ENCODE measurements at places on chromosomes 16 and 17.

- DNase-seq = peak; percentile 94
Observed at GRCh38 chr17:4949321-4950074, 1.2 kb upstream of the PFN1 start.

- no peak for DNase-seq
Observed at GRCh38 chr16:89136931-89137330, 34.6 kb upstream of the CDH15 start.

GRCh38 chr16:78515421-78515820 is 416.0 kb downstream of the WWOX start:
- DNase-seq = no peak

- no peak for DNase-seq
Observed at GRCh38 chr17:74843352-74843627, 16.4 kb downstream of the GRIN2C start.

GRCh38 chr17:28057731-28058246 is 15.3 kb downstream of the NLK start:
- DNase-seq = no peak

DNA sequence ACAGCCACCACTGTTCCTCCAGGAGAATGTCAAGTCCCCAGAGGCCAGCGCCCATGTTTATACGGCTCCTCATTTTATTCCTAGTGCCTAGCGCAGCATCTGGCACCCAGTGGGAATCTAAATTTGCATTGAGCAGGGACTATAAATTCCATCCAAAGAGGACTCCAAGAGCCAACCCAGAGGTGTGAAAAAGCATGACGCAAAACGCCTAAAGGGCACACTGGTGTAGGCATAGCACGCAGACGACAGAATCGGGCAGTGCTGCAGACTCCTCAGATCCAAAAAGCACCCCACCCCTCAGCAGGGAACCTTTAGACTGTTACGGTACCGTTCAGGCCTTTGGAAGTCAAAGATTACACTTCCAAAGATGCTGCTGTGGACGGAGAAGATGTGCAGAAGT is 19.5 kb downstream of the TEKT5 start:
- DNase-seq = no peak

DNA sequence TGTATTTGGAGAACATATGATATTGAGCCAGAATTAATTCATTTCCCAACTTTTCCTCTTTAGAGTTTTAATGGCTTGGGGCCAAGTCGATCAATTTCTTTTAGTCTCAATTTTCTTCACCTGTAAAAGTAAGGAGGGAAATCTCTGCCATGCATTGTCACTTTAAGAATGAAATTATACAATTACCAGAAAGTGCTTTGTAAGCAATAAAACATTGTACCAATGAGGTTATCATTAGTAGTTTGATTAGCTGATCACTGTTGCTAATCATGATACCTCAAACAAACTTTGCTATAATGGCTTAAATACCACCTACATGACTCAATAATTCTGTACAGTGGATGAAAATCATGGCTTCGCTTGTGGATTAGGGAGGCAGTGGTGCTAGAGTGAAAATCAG is 1525.8 kb upstream of the GOT2 start:
- no peak for DNase-seq

DNA sequence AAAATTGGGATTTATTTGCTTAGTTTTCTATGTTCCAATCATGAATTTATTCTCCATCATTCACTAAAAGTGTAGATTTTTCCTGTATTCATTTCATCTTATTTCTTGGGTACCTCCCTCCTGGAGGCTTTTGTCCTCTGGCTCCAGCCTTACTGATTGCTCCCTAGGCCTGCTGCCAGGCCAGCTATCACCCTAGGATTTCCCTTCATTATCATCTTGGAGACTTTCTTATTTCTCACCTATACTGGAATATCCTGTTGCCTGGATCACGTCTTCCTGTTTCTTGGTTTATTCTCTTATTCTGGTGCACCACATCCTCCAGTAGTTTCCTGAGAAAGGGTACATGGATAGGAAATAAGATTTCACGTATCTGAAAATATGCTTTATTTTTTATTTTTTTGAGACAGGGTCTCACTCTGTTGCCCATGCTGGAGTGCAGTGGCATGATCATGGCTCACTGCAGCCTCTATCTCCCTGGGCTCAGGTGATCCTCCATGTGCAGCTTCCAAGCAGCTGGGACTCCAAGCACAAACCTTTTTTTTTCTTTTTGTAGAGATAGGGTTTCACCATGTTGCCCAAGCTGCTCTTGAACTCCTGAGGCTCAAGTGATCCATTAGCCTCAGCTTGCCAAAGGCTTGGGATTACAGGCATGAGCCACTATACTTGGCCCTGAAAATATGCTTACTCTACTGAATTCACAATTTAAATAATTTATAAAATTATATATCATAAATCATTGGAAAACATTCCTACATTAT is 13.3 kb upstream of the KPNB1 start:
- no peak for DNase-seq

DNA sequence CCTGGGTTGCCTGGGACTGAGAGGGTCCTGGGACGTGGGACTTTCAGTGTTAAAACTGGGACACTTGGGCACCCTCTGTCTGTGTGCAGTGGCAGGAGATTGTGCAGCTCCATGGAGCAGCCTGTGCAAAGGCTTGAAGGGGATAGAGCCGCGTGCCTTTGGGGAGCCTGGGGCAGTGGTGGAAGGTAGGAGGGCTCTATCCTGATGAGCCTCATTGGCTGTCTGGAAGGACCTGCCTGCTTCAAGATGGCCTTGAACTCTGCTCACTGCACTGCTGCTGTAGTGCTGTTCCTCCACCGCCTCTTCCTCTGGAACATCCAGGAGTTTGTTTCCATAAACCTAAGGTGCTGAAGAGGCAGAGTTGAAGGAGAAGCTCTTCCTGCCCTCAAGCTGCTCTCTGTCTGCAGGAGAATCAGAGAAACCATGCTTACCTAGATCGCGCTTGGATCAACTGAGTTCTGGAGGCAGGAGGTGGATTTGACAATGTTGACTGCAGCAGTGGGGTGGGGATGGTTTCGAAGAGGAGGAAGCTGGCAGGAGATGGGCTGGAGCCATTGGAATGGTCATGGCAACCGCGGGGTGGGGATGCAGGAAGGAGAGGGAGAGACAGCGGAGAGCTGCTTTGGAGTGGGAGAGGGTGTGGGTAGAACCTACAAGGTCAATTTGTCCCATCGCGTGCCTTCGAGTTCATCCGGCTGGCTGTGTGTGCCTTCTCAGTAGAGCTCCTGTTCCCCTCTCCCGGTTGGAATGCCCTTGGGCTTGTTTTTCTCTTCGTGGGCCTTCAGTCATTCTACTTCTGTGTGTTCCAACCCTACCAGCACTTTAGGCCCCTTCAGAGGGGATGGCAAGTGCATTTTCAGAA is 3.7 kb downstream of the RMI2 start:
- no peak for DNase-seq

GRCh38 chr17:39591958-39592954 is 15.5 kb downstream of the NEUROD2 start:
- DNase-seq = no peak

DNA sequence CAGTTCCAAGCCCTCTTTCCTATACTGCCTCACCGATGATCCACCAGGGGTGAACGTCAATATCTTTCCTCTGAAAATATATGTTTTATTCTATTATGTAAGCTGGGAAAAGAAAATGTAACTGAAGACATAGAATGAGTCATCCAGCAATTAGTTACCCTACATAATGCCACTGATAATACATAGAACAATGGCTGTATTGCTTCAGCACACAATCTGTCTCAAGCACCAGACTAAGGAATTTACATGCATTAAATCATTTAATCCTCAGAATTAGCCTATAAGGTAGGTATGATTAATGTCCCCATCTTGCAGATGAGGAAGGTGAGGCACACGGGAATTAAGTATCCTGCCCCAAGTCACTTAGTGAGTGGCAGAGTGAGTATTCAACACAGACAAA is 472.8 kb downstream of the TOX3 start:
- no peak for DNase-seq

GRCh38 chr17:15999974-16000827 is 577 bp downstream of the TTC19 start:
- DNase-seq = no peak

GRCh38 chr17:79224903-79225302 is 150.3 kb downstream of the ENGASE start:
- DNase-seq = no peak

GRCh38 chr17:11953924-11954323 is 43.4 kb downstream of the ZNF18 start:
- DNase-seq = no peak

DNA sequence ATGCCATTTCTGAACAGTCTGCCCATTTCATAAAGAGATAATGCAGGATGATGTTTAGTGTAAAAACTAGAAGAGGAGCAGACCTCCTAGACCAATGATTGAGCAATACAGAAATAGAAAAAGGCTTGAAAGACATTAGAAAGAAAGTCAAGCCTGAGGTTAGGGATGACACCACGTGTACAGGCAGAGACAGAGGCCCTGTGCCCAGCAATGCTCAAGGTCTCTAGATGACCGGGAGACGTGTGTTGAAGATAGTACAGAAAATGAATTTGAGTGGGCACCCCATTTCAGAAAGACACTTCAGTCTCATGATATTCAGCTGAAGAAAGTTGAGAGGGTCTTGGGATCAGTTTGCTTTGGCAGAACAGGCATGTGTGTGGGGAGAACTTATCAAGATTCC is 5.4 kb downstream of the GID4 start:
- no peak for DNase-seq

DNA sequence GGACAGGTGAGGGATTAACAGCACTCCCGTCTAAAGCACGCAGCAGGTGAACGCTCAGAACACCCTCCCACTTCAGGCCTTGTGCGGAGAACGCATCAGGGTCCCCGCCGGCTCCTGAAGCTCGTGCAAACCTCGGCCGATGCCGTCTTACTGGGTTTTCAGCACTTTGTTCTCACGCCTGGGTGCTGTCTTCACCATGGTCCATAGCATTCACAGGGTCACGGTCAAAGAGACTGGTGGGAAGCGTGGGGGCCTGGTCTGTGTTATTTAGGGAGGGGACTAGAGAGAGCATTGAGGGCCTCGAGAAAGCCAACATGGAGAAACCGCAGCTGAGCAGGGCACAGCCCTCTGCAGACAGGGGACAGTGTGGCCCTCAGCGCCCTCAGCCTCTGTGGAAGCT is 26.6 kb downstream of the CIBAR2 start:
- no peak for DNase-seq

- no peak for DNase-seq
Observed at GRCh38 chr16:11218604-11218962, 37.4 kb downstream of the SOCS1 start.

- DNase-seq = no peak
Observed at GRCh38 chr16:3401719-3402397, 843 bp downstream of the ZNF174 start.

DNA sequence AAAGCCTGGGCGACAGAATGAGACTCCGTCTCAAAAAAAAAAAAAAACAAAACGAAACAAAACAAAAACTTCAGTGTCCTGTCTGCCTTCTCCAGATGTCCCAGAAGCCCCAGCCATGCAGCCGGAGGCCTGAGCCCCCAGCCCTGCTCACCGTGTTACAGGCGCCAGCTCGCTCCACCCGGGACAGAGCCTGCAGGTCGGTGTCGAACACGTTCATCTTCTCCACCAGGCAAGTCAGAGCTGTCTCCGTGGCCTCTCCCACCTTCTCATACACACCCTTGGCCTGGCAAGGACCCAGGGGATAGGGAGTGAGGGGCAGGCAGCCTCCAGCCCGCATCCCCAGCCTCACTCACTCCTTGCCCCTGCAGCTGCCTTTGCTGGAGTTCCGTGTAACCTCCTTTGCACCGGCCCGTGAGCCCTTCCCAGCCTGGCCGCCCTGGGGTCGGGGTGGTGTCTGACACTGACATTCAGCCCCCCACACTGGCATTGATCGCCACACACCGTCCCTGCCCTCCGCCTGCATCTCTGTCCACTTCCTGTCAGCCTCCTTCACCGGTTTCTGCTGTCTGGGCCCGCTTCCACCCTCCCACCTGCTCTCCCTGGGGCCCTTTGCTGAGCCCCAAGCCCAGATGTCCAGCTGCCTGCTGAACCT is 20.9 kb downstream of the ATP2A3 start:
- DNase-seq = no peak

GRCh38 chr17:27471321-27472269 is 15.3 kb downstream of the KSR1 start:
- DNase-seq = peak; percentile 89

GRCh38 chr17:70261170-70261569 is 91.8 kb downstream of the KCNJ2 start:
- DNase-seq = no peak

DNA sequence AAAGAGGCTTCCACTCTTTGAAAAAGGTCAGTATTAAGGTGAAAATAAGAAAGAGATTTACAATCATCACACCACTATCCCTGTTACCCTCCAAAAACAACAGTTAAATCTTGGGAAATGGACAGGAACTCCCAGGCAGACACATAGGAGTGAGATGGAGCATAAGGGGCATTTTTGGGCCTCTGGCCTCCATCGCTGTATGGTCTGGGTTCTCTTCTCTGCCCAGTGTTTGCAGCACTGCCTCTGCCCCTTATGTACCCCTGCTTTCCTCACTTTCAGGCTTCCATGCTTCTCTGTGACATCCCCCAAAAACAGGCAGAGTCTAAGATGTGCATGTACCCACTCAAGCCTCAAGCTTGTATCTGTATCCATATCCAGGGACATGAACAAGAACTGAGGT is 630 bp upstream of the HOXB2 start:
- DNase-seq = no peak

DNA sequence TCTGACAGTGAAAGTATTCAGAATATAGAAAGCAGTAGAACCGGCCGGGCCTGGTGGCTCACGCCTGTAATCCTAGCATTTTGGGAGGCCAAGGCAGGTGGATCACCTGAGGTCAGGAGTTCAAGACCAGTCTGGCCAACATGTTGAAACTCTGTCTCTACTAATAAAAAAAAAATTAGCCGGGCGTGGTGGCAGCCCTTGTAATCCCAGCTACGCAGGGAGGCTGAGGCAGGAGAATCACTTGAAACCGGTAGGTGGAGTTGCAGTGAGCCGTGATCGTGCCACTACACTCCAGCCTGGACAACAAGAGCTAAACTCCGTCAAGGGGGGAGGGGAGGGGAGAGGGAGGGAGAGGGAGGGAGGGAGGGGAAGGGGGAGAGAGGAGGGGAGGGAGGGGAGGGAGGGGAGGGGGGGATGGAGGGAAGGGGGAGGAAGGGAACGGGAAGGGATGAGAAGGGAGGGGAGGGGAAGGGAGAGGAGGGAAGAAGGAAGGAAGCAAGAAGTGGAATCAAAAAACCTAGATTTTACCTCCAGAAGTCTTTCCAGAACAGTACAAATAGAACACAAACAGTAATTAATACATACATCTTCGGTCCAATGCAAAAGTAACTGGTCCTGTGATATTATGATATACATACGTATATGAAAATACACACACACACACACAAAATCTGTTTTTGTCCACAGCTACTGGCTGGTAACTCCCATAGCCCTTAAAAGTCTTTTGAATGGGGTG is 10.9 kb upstream of the NT5C start:
- no peak for DNase-seq
